ENCODE measurements at places on chromosomes 11 and 22.

DNA sequence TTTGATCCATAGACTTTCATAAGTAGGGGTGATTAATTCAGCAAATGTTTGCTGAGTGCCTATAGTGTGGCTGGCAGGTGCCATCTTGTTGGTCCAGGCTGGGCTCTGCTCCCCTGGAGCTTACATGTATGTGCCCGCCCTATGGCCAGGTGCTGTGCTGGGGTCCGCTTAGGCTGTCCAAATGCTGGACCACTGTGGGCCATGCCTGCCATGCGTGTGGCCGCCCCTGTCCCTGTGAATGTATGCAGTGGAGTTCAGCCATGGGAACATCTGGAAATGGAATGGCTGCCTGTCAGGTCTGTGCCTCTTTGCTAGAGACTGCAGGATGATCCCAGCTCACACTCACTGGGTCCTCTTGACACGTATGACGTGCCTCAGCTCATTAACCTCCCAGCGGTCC, 594.6 kb downstream of the TBC1D22A start:
- no peak overlapping the region for H3K27ac ChIP-seq
- no peaks in the 10 kb centered on the region for H3K36me3 ChIP-seq
- H3K4me3 ChIP-seq, result no peak overlapping the region
- H3K27me3 ChIP-seq, result no peaks in the 10 kb centered on the region
- DNase-seq, result no peak

GRCh38 chr11:44229098-44229497, 80.8 kb downstream of the ALX4 start:
- H3K27ac ChIP-seq, result no peak overlapping the region
- DNase-seq, result no peak
- H3K4me3 ChIP-seq, result no peak overlapping the region
- no peaks in the 10 kb centered on the region for H3K4me1 ChIP-seq

GRCh38 chr11:77487790-77488189, 13.9 kb upstream of the PAK1 start:
- H3K4me1 ChIP-seq, result no peaks in the 10 kb centered on the region
- no peaks in the 10 kb centered on the region for H3K27me3 ChIP-seq
- no peak overlapping the region for H3K4me3 ChIP-seq

GRCh38 chr11:126919147-126919823, 81.3 kb downstream of the KIRREL3 start:
- H3K27ac ChIP-seq, result no peak overlapping the region
- H3K27me3 ChIP-seq, result no peaks in the 10 kb centered on the region
- DNase-seq, result no peak
- no peaks in the 10 kb centered on the region for H3K36me3 ChIP-seq
- H3K4me1 ChIP-seq, result no peaks in the 10 kb centered on the region

- no peak for DNase-seq
- no peaks in the 10 kb centered on the region for H3K27me3 ChIP-seq
- no peaks in the 10 kb centered on the region for H3K4me1 ChIP-seq
- H3K27ac ChIP-seq, result no peak overlapping the region
- H3K36me3 ChIP-seq, result peaks cover 26% of the 10 kb centered on the region
- H3K4me3 ChIP-seq, result no peak overlapping the region
These were observed 32.0 kb downstream of the DGCR2 start for GRCh38 chr22:19090183-19090582.

GRCh38 chr11:119266063-119266462, 50.9 kb downstream of the MCAM start:
- H3K4me1 ChIP-seq, result peaks cover 21% of the 10 kb centered on the region
- H3K27ac ChIP-seq, result no peak overlapping the region
- no peaks in the 10 kb centered on the region for H3K27me3 ChIP-seq
- H3K36me3 ChIP-seq, result no peaks in the 10 kb centered on the region
- no peak overlapping the region for H3K4me3 ChIP-seq

DNA sequence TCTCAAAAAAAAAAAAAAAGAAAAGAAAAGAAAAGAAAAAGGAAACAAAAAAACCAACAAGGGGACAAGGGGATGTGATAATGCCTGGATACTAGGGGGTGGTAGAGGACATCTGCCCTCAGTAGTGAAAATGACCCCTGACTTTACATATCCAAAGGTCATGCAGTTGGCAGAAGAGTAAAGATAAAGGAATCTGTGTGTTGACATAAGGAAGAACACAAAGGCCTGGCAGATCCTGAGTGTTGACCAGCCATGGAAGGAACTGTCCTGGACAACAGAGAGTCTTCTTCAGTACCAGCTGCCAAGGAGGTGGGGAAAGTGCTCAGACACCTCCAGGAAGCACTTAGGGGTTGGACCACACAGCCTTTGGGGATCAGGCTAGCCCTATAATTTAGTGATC, 12.6 kb downstream of the SLC43A1 start:
- H3K4me3 ChIP-seq, result no peak overlapping the region
- H3K36me3 ChIP-seq, result no peaks in the 10 kb centered on the region
- DNase-seq, result no peak
- H3K4me1 ChIP-seq, result peaks cover 10% of the 10 kb centered on the region
- no peak overlapping the region for H3K27ac ChIP-seq
- no peaks in the 10 kb centered on the region for H3K27me3 ChIP-seq

- H3K4me1 ChIP-seq, result peaks cover 16% of the 10 kb centered on the region
- H3K27ac ChIP-seq, result no peak overlapping the region
- no peak for DNase-seq
- peaks cover 20% of the 10 kb centered on the region for H3K27me3 ChIP-seq
These were observed 2.9 kb downstream of the AP5B1 start for GRCh38 chr11:65777821-65778361.

GRCh38 chr11:104003491-104003890, 32.9 kb upstream of the DDI1 start:
- no peaks in the 10 kb centered on the region for H3K4me1 ChIP-seq
- no peak overlapping the region for H3K4me3 ChIP-seq
- H3K27me3 ChIP-seq, result no peaks in the 10 kb centered on the region
- DNase-seq, result no peak
- H3K36me3 ChIP-seq, result no peaks in the 10 kb centered on the region

DNA sequence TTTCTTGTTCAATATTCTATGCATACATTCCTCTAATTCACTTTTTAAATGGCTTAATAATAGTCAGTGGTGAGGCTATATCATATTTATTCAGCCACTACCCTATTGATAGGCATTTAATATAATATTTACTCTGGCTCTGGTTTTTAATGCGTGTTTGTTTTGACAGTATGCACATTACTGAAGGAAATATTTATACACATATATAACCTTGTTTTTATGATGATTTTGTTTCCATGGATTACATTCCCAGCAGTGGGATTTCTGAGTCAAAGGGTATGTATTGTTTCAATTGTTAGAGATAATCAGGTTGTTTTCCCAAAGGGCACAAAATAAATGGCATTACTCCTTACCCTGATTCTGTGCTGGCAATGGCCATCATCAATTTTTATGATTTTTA, 105.8 kb downstream of the UVRAG start:
- H3K27me3 ChIP-seq, result no peaks in the 10 kb centered on the region
- DNase-seq, result no peak
- H3K4me3 ChIP-seq, result no peak overlapping the region
- H3K36me3 ChIP-seq, result no peaks in the 10 kb centered on the region

DNA sequence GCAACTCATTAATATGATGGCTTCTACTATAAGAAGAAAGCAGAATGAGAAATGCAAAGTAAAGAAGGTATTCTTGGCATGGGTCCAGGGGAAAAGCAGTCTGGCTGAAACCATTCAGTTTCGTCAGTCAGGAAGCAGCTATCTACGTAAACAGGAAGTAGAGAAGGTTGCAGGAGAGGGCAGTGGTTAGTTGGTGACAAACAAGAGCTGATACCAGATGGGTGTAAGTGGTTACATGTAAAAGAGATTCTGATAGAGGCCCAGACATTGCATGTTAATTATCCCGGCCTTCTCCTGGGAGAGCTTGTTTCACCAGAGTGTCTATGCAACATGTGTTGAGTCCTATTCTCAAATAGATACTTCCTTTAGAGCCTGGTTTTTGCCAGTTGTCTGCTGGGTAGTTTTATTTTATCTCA, 58.4 kb upstream of the PSMA1 start:
- H3K27me3 ChIP-seq, result no peaks in the 10 kb centered on the region
- peaks cover 21% of the 10 kb centered on the region for H3K4me1 ChIP-seq
- no peaks in the 10 kb centered on the region for H3K36me3 ChIP-seq
- no peak overlapping the region for H3K4me3 ChIP-seq

GRCh38 chr11:61838501-61838900, 10.4 kb downstream of the FADS2 start:
- H3K36me3 ChIP-seq, result peaks cover 43% of the 10 kb centered on the region
- H3K27ac ChIP-seq, result no peak overlapping the region
- H3K4me1 ChIP-seq, result peaks cover 36% of the 10 kb centered on the region
- H3K27me3 ChIP-seq, result no peaks in the 10 kb centered on the region

- no peaks in the 10 kb centered on the region for H3K27me3 ChIP-seq
- no peak overlapping the region for H3K4me3 ChIP-seq
- H3K27ac ChIP-seq, result no peak overlapping the region
- H3K4me1 ChIP-seq, result no peaks in the 10 kb centered on the region
- no peaks in the 10 kb centered on the region for H3K36me3 ChIP-seq
These were observed 1307.5 kb upstream of the TENM4 start for GRCh38 chr11:80748207-80748925.

All from thymus (tissue), 14 donors.